Endothelial cell (in vitro differentiated cells): ENCODE measurements at places on chromosomes 12 and 14.

DNA sequence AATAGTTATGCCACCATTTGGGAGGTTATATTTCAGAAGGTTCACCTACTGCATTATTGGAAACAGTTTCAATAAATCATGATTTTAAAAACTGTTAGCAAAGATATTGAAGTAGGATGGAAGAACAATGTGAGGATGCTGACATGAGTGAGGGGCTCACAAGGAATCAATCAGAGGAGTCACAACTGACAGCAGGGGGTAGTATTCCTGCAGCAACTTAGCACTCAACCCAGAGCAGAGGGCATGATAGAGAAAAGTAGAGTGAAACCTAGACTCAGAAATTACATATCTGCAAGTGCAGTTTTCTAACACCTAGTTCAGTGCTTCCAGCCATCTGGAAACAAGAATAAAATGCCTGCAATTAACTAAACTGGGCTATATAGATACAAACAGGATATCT is 772.5 kb upstream of the USP15 start:
- DNase-seq, result no peak

- DNase-seq, result no peak
Measured at GRCh38 chr12:118055865-118056773, 4.9 kb downstream of the WSB2 start.

- no peak for DNase-seq
Measured at GRCh38 chr14:101716956-101717662, 44.4 kb upstream of the PPP2R5C start.

DNA sequence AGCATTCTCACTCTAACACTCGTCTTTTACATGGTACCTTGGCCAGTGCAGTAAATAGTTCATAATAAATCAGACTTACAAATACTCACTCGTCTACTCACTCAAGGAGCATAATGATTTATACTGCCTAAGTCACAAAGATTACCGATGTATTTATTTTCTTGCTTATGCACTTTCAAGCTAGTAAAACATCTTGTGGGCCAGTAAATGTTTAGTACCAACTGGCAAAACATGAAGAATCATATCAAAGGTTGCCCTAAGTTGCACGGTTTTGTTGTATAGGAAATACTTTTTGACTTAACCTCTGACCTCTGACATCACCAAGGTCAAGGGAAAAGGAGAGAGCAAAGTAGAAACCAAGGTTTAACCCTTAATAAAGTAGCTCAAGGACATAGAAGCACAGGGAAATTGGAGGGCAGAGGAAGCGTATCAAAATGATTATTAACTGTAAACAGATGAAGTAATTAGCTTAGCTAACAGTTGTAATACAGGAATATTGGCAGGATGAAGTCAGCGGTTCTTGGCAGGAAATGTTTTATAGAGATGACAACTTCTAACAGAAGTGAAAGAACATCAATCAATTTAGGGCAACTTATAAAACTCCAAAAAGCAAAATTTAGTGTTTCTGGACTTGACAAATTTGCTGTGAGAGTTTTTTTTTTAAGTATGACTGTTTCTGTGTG is 131.9 kb downstream of the HMGA2 start:
- DNase-seq, result no peak

DNA sequence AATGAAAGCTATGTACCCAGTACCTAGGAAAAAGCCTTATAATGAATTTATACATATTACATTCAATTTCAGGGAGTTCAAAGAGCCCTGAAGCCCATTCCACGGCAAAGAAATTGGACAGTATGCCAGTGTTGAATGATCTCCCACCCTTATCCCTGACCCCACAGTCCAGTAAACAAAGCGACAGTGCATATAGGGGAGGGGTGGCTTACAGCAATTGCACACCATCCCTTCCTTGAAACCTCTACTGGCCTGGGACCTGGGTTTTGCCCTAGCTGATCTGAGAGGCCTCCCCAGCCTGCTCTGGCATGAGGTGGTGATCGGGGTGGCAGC is 17.3 kb upstream of the RND1 start:
- no peak for DNase-seq

DNA sequence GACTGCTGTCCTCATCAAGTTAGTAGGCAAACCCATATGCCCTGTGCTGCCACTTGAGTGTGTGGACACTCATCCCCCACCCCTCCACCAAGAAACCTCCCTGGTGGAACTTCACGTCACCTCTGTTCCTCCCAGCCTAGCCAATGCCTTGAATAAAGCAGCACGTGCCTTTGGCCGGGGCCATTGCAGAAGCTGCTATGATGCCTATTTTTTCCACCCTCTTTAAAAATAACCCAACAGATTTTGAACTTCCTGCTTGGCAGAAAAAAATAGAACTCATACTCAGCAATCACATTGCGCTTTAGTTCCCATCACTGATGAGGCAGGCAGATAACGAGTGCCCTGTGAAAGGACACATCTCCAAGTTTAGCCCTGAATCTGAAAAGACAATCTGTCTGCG is 23.1 kb upstream of the PWP1 start:
- no peak for DNase-seq

- DNase-seq, result no peak
Measured at GRCh38 chr12:94405413-94406116, 54.1 kb downstream of the CEP83 start.

GRCh38 chr12:116672842-116673516 is 64.9 kb downstream of the SPRING1 start:
- DNase-seq, result no peak

DNA sequence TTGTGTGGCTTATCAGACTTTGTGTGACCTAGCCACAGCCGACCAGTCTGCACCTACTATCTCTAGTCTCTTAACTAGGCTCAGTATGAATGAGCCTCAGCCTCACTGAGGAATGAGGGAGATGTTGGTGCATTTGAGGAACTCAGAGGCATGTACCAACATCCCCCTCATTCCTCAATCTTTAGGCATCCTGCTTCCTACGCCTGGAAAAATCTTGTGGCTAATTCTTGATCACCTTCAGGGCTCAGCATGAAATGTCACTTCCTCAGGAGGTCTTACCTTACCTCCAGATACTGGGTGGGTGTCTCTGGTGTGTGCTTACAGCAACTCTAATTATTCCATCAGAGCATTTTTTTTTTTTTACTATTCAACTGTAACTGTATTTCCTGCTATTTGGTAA is 148.8 kb upstream of the TMCC3 start:
- no peak for DNase-seq

DNA sequence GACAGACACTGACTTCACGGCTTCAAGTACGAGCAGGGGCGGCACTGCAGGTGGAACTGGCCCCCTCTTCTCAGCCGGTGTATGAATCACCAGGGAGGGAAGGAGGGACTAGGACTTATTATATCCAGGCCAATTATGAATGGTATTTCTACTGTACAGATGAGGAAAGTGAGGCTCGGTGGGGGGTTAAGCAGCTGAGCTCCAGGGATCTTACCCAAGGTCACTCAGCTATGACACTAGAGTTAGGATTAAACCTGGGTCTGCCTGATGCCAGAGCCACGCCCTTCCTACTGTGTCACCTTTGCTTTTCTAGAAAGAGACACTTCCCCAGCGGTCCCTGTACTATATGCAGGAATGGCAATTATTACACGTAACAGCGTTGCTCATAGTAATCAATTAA is 42.2 kb upstream of the NRXN3 start:
- DNase-seq, result no peak

- DNase-seq, result no peak
Measured at GRCh38 chr14:79369359-79370332, 841.7 kb downstream of the DIO2 start.
